ENCODE measurements at places on chromosomes 4 and X. TPM values are rescaled to one million over a fixed set of nuclear protein-coding genes. Genes with fewer than 3 reads are reported as not detected.

PLXNB3 gene
- total RNA-seq: 7.9 TPM

BTC gene
- not detected for total RNA-seq

IL2 gene
- total RNA-seq: 233 TPM

TENM3 gene
- total RNA-seq: not detected

SMR3B gene
- not detected for total RNA-seq

TLR1 gene
- total RNA-seq: 5.9 TPM

LONRF3 gene
- 3.7 TPM for total RNA-seq

TASL gene
- 1.9 TPM for total RNA-seq

NWD2 gene
- total RNA-seq: not detected

SSX1 gene
- not detected for total RNA-seq

TBX22 gene
- total RNA-seq: not detected

FGF2 gene
- total RNA-seq: 0.11 TPM

NAP1L5 gene
- 4.1 TPM for total RNA-seq

KCNIP4 gene
- total RNA-seq: not detected

DMRTC1 gene
- not detected for total RNA-seq

HOPX gene
- 118 TPM for total RNA-seq

MAGIX gene
- 1.5 TPM for total RNA-seq

IRS4 gene
- not detected for total RNA-seq

ART3 gene
- total RNA-seq: 1.6 TPM

CTAG1A gene
- not detected for total RNA-seq

YIPF6 gene
- 25.8 TPM for total RNA-seq

GPR78 gene
- total RNA-seq: not detected

SGCB gene
- total RNA-seq: 16.4 TPM

Measured in activated T-helper 17 cell treated with anti-CD3 and anti-CD28 coated beads, Interleukin-2, amount 50 U/mL, for 72 hours (primary cell).